ENCODE measurements at places on chromosomes 4 and X.

DNA sequence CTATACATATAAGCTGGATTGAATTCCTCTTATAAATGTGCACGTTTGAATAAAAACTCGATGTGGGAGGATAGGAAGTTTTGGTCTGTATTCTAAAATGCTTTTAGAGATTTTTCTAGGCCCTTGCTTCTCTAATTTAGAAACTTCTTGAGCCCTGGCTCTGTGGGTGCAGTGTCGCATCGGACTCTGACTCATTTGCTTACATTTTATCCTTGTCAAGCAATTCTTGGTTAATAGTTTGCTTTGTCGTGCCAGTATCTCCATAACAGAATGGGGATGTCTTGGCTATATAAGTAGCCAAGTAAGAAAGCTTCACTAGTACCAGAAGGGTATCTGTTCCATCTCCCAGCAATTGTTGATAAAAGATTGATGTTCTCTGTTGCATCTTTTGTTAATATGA lies 10.7 kb downstream of the SGMS2 start:
- no peak for DNase-seq

DNA sequence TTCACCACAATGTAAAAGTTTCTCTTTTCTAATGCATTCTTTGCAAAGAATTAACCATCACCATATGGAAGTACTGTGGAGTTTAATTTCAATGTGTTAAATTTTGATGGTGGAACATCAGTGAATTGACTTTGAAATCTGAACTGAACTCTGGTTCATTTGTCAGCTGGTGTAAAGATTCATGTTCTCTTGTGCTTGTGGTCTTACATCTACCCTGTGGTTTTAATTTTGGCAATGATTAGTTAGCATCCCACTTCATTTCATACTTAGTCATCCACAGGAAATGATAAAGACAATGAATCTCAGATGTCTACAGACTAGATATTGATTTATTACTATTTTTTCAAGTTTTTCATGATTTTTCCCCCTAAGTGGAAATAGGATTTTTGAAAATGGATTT lies 77.8 kb downstream of the GRID2 start:
- DNase-seq: peak; percentile 51

GRCh38 chrX:97743014-97743413 lies 859.3 kb downstream of the RPA4 start:
- no peak for DNase-seq

DNA sequence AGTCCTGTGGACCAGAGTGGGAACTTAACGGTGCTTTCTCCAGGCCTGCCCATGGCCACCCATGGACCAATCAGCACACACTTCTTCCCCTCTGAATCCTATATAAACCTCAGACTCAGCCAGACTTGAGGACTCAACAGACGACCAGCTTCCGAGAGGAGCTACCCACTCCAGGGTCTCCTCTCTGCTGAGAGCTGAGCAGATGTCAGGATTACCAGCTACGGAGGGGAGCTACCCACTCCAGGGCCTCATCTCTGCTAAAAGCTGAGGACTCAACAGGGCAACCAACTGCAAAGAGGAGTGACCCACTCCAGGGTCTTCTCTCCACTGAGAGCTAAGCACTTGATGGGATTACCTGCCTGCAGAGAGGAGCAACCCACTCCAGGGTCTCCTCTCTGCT lies 80.0 kb upstream of the DDX60 start:
- DNase-seq: no peak

DNA sequence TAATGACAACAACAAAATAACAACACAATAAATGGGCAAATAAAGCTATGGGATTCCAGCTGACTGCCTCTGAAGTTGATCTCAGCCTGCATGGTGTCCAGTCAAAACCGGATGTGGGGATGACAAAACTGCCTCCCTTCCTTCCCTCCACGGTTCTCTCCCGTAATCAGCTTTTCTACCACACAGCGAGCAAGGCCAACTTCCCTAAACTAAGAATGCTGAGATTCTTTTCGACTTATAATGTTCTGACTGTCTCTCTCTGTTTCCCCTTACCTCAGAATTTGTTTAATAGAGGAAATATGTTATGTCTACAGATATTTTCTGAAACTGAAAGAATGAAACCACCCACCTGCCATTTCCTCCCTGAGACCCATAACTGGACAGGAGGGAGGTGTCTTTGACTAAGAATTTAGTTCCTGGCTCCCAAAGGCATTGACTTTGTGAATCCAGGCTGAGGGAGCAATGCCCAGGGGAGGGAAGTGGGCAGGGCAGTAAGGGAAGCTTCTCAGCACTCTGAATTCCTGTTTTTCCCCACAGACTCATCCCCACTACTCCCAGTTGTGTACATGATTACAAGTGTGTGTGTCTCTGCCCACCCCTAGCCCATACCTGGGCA lies 1.0 kb upstream of the TLR1 start:
- peak; percentile 23 for DNase-seq

DNA sequence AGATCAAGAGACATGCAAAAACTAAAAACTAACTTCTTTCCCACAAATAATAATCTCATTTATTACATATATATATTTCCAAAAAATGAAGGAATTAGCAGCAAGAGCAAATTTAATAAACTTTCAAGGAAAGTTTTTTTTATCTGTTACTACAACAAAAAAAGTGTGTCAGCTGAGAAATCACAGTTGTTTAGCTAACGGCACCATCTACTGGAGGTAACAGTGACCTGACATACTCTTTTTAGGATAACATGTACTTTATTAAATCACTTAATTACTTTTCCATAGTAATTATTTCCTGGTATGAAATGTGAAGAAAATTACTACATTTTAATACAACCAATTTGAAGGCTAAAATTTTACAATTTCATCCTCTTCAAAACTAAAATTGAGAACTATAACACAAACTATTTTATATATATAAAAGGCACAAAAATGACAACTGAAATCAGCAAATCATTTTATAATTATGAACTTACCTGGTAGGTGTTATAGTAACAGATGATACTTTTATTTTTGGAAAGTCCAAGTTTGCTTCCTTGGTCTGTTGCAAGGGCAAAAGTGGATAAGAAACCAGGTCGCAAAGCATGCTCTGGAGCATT lies 9.1 kb downstream of the LAMTOR3 start:
- peak; percentile 20 for DNase-seq

- peak; percentile 31 for DNase-seq
Observed at GRCh38 chrX:78527263-78527662, 131.9 kb downstream of the RTL3 start.

DNA sequence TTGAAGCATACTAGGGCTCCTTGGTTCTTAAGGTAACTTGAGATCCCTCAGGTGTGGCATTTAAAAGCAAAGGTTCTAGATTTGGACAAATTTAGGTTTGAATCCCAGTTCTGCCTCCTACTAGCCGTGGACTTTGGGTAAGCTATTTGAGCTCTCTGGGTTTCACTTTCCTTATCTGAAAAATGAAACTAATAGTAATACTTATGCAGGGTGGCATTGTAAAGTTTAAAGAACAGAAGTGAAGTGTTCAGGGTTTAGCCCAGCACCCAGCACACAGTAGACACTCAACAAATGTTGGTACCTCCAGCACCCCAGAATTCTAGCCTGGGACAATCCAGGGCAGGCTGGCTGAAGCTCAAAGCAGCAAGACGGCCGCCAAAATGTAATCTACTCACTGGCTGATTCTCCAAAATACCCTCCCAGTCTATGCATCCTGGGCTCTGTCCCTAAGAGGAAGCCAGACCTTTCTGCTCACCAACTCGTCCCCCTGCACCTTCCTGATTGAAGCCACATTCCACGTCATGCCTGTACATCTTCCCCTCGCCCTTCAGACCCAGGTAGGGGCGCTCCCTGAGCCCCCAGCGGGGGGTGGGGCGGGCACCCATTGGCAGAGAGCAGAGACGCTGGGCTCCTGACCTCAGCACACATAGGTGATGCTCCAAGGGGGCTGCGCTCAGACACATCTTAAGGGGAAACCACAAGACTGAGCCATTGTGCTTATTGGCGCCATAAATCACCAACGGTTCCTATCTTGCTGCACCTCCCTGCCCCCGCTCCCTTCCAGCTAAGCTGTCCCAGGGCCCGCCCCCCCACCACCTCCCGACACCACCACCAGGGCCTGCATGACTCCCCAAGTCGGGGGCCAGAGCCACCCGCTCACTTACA lies 160.6 kb downstream of the BCOR start:
- DNase-seq: no peak

- no peak for DNase-seq
Observed at GRCh38 chr4:2924765-2925301, 38.4 kb downstream of the NOP14 start.

DNA sequence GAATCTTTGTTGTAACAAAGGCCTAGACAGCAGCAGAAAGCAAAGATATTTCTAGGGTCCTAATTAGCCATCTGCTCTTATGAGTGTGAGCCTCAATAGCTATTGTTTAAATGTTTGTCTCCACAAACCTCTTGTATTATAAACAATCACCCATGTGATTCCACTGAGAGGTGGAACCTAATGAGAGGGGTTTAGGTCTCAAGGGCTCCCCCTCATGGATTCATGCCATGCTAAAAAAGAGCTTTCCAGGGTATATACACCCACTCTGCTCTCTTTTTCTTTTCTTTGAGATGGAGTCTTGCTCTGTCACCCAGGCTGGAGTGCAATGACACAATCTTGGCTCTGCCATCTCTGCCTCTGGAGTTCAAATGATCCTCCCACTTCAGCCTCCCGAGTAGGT lies 42.1 kb downstream of the TRIM61 start:
- DNase-seq: no peak

DNA sequence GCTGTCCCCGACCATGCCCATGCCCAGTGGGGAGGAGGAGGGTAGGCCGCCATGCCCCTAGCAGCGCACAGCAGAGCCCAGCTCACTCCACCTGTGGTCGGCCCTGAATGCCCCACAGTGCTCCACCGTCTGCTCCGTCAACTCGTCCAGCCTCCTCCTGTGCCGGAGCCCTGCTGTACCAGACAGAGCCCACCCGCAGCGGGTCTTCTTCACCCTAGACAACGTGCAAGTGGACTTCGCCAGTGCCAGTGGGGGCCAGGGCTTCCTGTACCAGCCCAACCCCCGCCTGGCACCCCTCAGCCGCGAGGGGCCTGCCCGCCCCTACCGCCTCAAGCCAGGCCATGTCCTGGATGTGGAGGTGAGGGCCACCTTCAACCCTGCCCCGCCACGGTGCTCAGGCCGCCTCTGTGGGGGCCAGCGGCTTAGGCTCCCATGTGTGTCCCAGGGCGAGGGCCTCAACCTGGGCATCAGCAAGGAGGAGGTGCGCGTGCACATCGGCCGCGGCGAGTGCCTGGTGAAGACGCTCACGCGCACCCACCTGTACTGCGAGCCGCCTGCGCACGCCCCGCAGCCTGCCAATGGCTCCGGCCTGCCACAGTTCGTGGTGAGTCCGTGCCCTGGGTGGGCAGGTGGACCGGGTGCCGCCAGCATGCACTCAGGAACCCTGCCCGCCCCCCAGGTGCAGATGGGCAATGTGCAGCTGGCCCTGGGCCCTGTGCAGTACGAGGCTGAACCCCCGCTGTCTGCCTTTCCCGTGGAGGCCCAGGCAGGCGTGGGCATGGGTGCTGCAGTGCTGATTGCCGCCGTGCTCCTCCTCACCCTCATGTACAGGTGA lies 6.9 kb upstream of the SRPK3 start:
- no peak for DNase-seq

- DNase-seq: peak; percentile 56
Observed at GRCh38 chrX:31435592-31435991, 363.8 kb upstream of the FTHL17 start.

- DNase-seq: no peak
Observed at GRCh38 chr4:33381816-33382215, 2661.6 kb downstream of the PCDH7 start.

- DNase-seq: no peak
Observed at GRCh38 chr4:31592293-31592692, 872.1 kb downstream of the PCDH7 start.

GRCh38 chrX:17496407-17496806 lies 121.4 kb downstream of the NHS start:
- DNase-seq: no peak

DNA sequence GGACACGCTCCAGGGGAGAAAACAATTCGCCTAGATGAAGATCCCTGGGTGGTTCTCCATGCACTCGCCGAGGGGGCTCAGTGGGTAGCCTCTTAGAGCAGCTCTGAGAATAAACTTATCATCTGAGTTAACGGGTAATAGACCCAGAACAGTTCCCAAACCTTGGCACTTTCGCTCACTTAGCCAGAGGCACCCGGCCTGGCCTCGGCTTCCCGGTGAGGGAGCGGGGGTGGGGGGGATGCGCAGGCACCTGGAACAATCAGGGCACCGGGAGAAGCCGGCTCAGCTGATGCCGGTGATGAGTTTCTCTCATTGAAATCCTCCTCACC lies 405 bp upstream of the ZAR1 start:
- no peak for DNase-seq

DNA sequence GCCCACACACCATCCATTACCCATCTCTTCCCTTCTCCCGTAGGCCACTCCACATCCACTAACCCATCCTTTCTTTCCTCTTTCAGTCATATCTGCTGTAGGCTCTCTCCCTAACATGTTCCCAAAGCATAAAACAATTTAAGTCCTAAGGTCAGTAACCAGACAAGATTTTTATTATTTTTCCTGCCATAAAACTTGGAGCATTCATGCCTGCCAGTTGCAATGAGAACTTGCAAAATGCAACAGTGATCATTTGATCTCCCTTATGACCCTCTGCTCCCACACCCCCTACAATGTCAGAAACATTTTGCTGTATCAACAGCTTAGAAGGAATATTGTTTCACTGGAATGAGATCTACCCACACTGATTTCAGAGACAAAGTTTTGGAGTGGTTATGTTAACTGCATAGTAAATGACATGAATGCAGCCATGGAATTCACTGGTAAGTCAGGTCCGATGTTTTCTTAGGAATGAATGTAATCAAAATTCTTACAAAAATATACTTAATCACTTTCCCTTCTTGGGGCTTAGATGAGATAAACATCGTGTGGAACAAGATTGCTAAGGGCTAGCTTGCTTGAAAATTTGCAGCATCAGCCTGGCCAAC lies 5.7 kb downstream of the NIPAL1 start:
- no peak for DNase-seq

- DNase-seq: peak; percentile 86
Observed at GRCh38 chr4:124713185-124713592, 657 bp upstream of the ANKRD50 start.

DNA sequence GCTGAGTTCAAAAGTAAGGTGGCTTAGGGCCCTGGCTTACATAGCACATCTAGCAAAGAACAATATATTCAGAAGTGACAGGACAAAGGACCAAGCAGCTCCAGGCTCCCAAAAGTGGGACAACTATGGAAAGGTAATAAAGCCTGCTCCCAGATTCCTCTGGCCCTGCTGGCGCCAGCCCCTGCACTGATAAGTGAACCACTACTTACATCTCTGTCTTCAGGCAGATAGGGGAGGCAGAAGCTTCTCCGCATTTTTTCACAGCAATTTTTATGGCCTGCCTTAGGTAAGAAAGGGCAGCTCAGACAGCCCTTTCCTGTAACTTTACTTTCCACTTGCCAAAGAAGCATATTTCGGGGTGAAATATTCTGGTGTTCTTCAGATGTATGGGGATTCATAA lies 83.9 kb downstream of the MTNR1A start:
- DNase-seq: no peak

- DNase-seq: peak; percentile 98
Observed at GRCh38 chr4:183348706-183349659, 26.8 kb upstream of the CLDN24 start.

GRCh38 chr4:86155766-86156165 lies 204.1 kb downstream of the MAPK10 start:
- no peak for DNase-seq
